ENCODE measurements at places on chromosomes 11 and 22.

GRCh38 chr11:83676056-83676601 lies 390.0 kb upstream of the CCDC90B start:
- DNase-seq = no peak

DNA sequence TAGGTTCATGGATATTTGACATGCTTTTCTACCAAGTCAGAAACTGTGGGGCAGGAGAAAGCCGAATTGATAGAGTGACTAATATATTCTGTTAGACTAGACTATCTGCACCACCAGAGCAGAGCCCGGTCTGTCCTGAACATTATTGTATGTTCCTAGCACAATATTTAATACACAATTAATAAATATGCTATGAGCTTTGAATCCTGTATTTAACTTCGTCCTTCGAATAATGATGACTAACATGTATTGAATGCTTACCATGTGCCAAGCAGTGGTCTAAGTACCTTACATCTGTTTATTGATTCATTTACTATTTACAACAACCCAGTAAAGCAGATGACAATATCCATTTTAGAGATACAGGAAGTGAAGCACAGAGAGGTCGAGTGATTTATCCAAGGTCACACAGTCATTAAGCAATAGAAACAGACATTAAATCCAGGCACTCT lies 44.8 kb upstream of the ANO3 start:
- DNase-seq = no peak

GRCh38 chr11:93822359-93822758 lies 28.1 kb downstream of the VSTM5 start:
- DNase-seq = no peak

DNA sequence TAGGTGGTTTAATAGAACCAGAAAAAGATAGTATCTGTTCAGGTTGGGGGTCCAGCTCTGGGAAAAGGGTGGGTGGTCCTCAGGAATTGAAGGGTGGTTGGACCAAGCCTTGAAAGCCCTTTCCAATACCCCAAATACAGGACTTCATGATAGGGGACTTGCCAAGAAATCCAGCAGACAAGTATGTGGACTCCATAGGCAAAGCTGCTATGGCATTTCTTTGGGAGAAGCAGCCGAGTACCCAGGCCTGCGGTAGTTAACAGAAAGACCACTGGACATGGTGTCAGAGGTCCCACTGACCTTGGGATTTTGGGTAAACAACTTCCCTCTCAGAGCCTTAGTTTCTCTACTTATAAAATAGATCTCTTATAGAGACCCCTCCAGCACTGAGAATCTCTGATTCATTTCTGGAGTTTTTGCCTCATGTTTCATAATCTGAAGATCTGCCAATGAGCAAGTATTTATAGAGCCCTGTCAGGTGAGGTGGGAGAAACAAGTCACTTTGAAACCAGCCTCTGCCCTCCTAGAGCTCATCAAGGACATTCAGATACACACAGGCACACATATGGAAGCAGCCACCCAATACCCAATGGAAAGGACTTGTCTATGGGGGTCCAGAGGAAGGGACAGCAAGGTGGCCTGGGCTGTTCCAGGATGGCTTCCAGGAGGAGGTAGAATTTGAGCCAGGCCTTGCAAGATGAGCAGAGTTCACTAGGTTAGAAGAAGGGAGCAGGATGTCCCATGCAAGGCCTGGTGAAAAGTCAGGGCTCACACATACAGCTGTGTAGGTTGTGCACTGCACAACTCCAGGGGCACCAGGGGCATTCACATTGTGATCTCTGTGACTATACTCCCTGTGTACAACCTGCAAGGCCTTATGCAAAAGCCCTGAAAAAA lies 31.0 kb upstream of the ACCSL start:
- DNase-seq = no peak

GRCh38 chr11:134530636-134531326 lies 118.7 kb upstream of the B3GAT1 start:
- no peak for DNase-seq

- DNase-seq = peak; percentile 25
These were observed 37.8 kb downstream of the SLC5A1 start for GRCh38 chr22:32080904-32081303.

GRCh38 chr22:19546680-19547079 lies 22.5 kb upstream of the CLDN5 start:
- DNase-seq = no peak

- no peak for DNase-seq
These were observed 679.9 kb upstream of the RAG2 start for GRCh38 chr11:37277896-37278465.
